Activated T-cell treated with anti-CD3 and anti-CD28 coated beads, Interleukin-2, amount 50 U/mL, for 72 hours (primary cell): ENCODE measurements at places on chromosomes 2 and 18. TPM values are rescaled to one million over a fixed set of nuclear protein-coding genes. Genes with fewer than 3 reads are reported as not detected.

TRIM43 gene
- total RNA-seq: not detected

DNA sequence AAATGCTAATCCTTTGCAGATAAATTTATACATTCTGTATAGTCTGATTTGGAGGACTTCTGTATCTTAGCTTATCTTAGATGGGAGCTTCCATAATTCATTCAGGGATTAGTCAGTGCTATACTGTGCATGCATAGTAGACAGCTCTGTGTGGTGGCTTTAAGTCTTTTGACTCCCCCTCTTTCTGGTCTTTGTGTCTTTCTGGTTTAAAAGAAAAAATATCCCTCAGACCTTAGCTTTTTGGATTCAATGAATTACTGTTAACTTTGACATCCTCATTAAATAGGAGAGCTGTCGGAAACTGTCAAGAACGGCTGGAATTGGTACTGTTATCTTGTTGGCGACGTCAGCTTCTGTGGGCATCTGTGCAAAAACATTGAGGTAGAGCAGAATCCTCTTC lies 130.4 kb downstream of the SPTBN1 start:
- H3K4me3 ChIP-seq: peak overlapping the region; percentile 63
- no peaks in the 10 kb centered on the region for H3K27me3 ChIP-seq
- no peaks in the 10 kb centered on the region for H3K36me3 ChIP-seq
- DNase-seq: no peak
- peak overlapping the region; percentile 95 for H3K27ac ChIP-seq

DNA sequence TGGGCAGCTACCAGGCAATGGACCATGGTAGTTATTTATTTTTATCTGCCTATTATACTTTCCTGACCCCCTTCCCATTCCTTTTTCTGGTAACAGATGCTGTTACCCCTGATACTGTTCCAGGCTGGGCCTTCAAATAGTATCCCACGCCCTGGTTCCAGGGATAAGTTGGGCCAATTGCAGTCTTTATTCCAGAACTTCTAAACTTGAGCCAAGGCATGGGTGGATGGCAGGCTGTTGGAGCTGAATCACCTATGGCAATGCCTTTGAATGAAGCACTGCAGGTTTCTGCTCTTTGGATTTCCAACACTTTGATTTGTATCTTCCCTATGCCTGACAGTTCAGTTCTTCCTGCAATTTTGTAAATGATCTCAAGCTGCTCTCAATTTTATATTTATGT lies 99.2 kb upstream of the LHCGR start:
- no peaks in the 10 kb centered on the region for H3K36me3 ChIP-seq
- H3K4me1 ChIP-seq: no peaks in the 10 kb centered on the region
- peaks cover 18% of the 10 kb centered on the region for H3K27me3 ChIP-seq
- H3K27ac ChIP-seq: no peak overlapping the region
- H3K4me3 ChIP-seq: no peak overlapping the region

- no peaks in the 10 kb centered on the region for H3K4me1 ChIP-seq
- H3K4me3 ChIP-seq: no peak overlapping the region
- no peak overlapping the region for H3K27ac ChIP-seq
- H3K36me3 ChIP-seq: no peaks in the 10 kb centered on the region
Observed at GRCh38 chr2:165369131-165369897, 100.2 kb upstream of the CSRNP3 start.

DNA sequence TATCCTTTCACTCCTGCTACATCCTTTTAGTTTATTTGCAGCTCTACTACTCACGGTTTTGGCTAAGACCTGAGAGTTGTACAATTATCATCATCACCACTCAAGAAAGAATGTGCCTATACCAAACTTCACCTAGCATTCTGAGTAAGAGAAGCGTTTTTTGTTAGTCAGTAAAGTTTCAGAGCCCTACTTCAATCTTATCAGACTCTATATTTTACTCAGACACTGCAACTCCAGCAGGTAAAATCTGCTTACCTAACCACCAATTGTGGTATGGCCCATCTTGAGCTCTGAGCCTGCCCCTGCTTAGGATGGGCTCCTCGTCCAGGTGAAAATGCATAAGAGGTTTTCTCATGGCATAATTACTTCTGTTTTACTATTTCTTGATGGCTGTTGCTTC lies 37.1 kb downstream of the ICOS start:
- peak overlapping the region; percentile 72 for H3K4me3 ChIP-seq
- peak overlapping the region; percentile 82 for H3K27ac ChIP-seq
- peaks cover 17% of the 10 kb centered on the region for H3K27me3 ChIP-seq
- peaks cover 51% of the 10 kb centered on the region for H3K4me1 ChIP-seq
- DNase-seq: no peak

DNA sequence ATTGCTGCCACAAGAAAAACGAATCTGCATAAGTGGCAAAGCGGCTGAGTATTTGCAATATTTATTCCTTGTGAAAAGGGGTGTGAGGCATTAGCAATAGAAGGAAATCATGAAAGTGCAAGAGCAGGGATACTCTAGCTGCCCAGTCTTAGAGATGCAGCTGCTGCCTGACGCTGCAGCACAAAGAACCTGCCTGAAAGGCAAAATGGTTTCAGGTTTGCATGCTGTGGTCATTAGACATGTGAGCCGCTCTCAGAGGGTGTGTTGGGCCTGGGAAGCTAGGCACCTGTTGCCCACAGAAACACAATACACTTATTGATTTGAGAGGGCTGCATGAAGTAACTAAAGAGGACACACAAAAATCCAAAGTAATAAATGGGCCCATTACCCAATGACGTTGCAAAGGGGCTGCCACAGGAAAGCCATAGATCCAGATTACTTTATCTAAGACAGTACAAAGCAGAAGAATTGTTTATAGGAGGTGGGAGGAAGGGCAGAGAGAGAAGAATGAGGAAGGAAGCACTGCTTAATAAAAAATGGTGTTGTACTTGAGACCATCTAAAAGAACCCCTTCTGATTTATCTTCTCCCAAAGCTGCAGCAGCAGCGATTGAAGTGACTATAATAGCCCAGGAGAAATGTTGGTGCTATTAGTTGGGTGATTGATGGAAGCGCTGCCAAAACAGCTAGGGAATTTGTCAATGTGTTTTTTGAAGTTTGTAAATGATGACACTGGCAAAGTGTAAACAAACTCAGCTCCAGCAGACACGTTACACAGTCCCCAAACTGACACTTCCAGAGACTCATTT lies 492.4 kb upstream of the ACVR2A start:
- H3K27me3 ChIP-seq: no peaks in the 10 kb centered on the region
- H3K4me1 ChIP-seq: no peaks in the 10 kb centered on the region
- H3K27ac ChIP-seq: no peak overlapping the region
- H3K4me3 ChIP-seq: no peak overlapping the region

DNA sequence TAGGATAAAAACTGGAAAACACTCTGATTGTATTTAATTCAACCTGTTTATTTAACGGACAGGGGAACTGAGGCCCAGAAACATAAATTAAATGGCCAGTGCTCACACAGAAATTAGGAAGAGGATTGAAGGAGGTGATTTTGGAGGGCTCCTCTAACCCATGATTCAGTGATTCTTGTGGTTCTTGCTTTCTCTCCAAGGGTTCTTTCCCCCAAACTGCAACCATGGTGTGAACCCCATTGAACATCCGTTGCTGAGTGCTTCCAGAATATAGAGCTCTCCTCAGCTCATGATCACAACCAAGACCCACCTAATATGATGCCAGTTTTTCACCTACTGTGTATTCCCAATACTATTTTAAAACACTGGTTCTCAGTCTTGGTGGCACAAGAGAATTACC lies 41.4 kb downstream of the BMP10 start:
- H3K27ac ChIP-seq: peak overlapping the region; percentile 80
- peaks cover 8% of the 10 kb centered on the region for H3K36me3 ChIP-seq
- no peak for DNase-seq
- no peaks in the 10 kb centered on the region for H3K27me3 ChIP-seq

DNA sequence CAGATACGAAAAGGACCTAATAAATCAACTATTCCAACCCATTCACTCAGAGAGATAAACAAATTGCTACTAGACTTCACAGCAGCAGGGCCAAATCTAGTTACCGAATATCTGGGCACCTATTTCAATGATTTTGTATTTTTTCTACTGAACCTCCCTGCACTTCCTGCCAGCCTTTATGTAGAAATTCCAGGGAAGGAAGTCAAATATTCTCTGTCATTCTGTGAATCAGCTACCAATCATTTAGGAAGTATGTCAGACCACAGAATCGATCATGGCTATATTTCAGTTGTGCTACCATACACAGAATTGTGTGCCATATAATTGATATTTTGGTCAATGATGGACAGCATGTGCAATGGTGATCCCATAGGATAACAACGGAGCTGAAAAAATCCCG lies 109.6 kb upstream of the SPOPL start:
- no peaks in the 10 kb centered on the region for H3K4me1 ChIP-seq
- no peaks in the 10 kb centered on the region for H3K36me3 ChIP-seq
- H3K27me3 ChIP-seq: no peaks in the 10 kb centered on the region
- no peak overlapping the region for H3K4me3 ChIP-seq
- H3K27ac ChIP-seq: no peak overlapping the region
- no peak for DNase-seq

DNA sequence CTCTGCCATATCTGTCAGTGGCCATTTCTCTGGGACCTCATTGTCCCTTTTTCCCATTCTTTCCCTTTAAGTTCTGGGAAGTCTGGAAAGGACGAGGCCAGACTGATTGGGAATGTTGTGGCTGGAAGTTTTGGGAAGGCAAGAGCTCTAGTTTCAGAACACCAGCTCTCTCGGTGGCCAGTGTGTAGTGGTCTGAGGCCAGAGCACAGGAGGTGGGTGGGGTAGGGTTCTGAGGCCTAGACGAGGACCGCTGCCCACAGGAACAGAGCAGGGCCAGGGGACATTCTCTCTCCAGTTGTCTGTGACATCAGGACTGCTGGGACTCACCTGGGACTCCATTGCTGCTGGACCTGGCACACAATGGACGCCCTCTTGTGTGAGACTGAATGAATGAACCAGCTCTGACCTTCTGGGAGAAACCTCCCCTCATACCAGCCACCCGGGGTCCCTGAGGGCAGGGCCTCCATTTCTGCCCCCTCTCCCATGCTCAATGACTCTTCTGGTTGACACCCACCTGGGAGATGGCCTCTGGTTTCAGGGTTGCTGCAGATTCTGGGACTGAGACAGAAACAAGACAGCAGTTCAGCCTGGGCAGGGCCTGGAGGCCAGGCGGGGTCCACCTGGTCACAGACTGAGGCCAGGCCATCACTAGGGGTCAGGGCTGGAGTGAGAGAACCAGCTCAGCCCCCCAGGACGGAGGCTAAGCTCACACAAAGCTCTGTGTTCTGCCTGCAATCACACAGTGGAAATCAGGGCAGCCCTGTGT lies 8.4 kb upstream of the NPPC start:
- no peak overlapping the region for H3K27ac ChIP-seq

PRSS56 gene
- 0.39 TPM for total RNA-seq

GRCh38 chr2:196413821-196414274 lies 225.7 kb upstream of the CCDC150 start:
- H3K4me3 ChIP-seq: no peak overlapping the region
- no peak for DNase-seq
- H3K36me3 ChIP-seq: no peaks in the 10 kb centered on the region
- H3K27ac ChIP-seq: no peak overlapping the region
- H3K27me3 ChIP-seq: no peaks in the 10 kb centered on the region
- H3K4me1 ChIP-seq: peaks cover 23% of the 10 kb centered on the region

DNA sequence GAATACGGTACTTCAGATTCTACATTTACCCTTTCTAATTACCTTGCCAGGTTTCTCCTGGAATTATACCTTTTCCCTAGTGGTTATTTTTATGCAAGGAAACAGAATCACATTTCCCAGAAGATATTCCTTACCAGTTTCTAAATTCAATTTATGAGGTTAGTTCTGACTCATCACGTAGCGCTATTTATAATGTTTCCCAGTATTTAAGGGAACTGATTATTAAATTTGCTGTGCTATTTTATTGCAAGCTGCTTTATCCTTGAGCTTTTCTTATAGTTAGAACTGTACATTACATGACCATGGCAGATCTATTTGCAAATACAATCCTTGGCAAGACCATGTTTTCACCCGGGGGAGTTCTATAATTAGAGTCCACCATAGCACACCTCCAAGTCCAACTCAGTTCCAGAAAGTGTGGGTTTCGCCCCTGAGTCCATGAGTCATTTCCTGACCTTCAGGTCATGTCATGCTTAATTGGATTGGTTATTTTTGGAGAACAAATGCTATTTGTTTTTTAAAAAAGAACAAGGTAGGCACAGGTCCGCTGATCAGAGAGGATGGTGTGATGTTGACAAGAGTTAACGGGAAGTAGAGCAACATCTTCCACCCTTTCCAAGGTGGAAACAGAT lies 126.6 kb downstream of the ZNF532 start:
- peaks cover 28% of the 10 kb centered on the region for H3K27me3 ChIP-seq
- peaks cover 14% of the 10 kb centered on the region for H3K4me1 ChIP-seq
- no peak overlapping the region for H3K27ac ChIP-seq

DNA sequence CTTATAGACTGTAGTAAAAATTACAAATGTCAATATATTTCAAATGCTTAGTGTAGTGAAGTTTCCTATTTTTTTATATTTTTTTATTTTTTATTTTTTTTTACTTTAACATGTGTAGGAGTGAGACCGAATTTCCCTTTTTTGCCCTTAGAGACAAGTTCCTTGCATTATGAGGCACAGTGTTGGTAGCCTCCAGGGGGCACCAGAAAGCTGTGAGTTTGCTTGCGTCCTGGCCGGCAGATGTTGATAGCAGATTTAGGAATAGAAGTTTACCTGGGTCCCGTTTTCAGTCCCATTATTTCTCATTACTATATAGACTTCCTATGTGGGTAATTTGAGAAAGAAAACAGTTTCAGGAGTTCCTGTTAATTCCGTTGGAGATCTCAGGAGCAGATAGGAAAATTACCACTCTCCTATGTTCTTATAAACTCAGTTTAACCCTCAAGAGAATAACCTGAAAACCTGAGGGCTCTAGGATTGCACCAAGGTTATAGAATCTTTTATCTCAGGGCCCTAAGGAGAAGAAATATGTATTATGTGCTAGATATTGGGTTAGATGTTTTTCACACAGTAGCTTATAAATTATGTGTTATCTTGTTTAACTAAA lies 157.5 kb upstream of the SESTD1 start:
- peaks cover 23% of the 10 kb centered on the region for H3K27me3 ChIP-seq
- peak; percentile 50 for DNase-seq
- no peaks in the 10 kb centered on the region for H3K36me3 ChIP-seq
- H3K4me1 ChIP-seq: no peaks in the 10 kb centered on the region
- H3K27ac ChIP-seq: no peak overlapping the region
- no peak overlapping the region for H3K4me3 ChIP-seq

GRCh38 chr2:100783987-100784386 lies 36.0 kb upstream of the NPAS2 start:
- no peaks in the 10 kb centered on the region for H3K4me1 ChIP-seq
- DNase-seq: no peak
- no peak overlapping the region for H3K27ac ChIP-seq
- H3K27me3 ChIP-seq: no peaks in the 10 kb centered on the region

- DNase-seq: no peak
- H3K27me3 ChIP-seq: peaks cover 57% of the 10 kb centered on the region
- no peak overlapping the region for H3K4me3 ChIP-seq
- peaks cover 8% of the 10 kb centered on the region for H3K4me1 ChIP-seq
- H3K36me3 ChIP-seq: no peaks in the 10 kb centered on the region
Observed at GRCh38 chr2:110716959-110717645, 15.3 kb upstream of the ACOXL start.

LAMA1 gene
- not detected for total RNA-seq
